CD4-positive, alpha-beta T cell treated with Interleukin-17A for 1 hour (primary cell): ENCODE measurements at places on chromosomes 5 and 9.

DNA sequence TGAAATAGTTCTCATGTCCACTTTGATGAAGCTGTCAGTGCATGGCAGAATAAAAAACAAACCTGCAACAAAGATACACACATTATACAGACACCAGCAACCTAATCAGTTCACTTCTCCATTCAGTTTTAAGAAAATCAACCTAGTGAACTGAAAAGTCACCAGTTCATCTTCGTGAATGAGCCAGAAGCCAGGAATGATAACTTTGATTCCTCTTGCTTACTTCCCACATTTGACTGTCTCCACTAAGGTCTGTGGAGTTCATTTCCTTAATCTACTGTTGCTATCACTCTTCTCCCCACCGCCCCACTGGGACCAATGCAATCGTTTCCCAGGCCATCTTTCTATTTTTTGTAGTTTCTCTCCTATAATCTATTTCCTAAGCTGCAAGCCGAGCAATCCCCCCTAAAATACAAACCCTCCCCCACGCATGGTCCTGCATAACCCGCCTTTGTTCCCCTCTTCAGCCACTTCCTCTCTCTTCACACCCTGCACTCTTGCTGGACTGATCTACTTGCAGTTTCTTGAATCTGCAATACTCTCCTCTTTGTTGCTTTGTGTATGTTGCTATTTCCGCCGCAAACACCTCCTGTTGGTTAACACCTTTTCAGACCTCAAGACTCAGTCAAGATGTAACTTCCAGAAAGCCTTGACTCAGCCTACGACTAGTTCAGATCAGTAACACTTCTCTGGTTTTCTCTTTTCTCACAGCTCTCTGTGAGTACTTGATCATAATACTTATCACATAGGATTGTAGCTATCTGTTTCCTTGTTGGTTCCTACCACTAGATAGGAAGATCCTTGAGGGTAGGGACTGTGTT lies 16.6 kb downstream of the STOM start:
- peak; percentile 83 for DNase-seq

DNA sequence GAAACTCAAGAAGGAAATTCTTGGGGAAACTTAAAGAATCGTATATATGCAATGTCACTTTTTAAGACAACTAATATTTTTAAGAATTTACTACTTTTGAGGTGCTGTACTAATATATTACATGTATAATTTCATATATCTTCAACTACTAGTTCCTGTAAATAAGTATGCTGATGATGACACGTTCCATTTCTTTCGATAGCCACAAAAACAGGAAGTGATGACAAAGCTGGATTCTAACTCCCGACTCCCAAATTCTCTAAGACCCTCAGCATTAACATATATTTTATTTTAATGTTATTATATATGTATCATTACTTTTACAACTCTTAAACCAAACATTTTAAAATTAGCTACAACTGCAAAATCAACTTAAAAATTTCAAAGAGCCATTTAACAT lies 74.8 kb downstream of the STK32A start:
- DNase-seq: no peak

GRCh38 chr5:144680711-144681110 lies 510.0 kb downstream of the KCTD16 start:
- no peak for DNase-seq

DNA sequence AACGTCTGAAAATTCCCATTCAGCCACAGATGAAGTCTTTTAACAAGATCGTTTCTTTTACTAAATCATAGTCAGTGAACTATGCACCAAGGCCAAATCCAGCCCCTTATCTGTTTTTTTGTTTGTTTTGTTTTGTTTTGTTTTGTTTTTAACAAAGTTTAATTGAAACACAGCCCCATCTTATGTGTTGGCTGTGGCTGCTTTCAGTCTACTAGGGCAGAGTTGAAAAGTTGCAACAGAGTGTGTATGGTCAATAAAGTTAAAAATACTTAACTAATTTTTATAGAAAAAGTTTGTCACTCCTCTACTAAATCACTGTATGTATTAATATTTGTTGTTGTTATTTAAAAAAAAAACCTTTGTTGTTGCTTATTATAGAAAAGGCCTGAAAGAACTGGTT lies 137.1 kb downstream of the CAAP1 start:
- DNase-seq: no peak

GRCh38 chr5:55533521-55534435 lies 986 bp downstream of the PLPP1 start:
- no peak for DNase-seq

- DNase-seq: no peak
Measured at GRCh38 chr5:123223921-123224320, 134.9 kb downstream of the PRDM6 start.

DNA sequence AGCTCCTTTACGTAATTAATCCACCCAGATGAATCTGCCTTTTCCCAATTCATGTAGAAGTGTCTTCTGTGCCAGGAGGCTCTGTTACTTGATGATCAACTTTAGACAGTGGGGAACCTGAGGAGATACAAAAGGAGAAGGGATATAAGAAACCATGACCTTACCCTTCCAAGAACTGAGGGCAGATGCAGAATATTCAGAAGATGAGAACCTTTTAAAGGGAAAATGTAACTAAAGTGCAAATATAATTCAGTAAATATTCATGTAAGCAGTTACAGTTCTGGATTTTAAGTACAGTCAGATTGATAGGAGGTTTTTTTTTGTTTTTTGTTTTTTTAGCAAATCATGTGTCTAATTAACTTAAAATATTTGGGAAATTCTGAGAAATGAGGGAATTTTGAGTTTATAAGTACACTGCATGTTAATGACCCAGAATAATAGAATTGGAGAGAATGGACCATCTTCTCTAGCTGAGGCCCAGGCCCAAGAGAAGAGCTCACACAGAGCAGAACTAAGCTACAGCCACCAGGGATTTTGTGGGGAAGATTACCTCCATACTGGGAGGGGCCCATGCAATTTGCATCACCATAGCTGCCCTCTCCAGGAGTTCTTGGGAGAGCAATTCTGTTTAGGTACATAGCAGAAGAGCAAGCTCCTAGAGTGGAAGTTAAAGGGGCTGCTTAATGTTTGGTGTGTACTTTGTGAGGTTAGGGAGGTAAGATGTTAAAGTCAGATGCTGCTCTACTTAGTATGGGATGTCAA lies 61.5 kb downstream of the SV2C start:
- no peak for DNase-seq

GRCh38 chr9:17846948-17847655 lies 268.2 kb downstream of the SH3GL2 start:
- DNase-seq: no peak

DNA sequence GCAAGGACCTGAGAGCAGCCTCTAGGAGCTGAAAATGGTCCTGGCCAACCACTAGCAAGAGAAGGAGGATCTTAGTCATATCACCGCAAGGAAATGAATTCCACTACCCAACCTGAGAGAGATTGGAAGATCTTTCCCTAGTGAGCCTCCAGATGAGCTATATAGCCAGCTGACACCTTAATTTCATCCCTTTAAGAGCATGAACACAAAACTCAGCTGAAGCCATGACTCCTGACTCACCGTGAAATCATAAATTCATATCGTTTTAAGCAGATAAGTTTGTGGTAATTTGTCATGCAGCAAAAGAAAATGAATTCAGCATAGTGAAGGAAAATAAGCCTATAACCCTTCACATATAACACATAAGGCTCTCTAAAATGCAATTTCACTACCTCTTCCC lies 23.5 kb downstream of the MAPKAP1 start:
- no peak for DNase-seq

DNA sequence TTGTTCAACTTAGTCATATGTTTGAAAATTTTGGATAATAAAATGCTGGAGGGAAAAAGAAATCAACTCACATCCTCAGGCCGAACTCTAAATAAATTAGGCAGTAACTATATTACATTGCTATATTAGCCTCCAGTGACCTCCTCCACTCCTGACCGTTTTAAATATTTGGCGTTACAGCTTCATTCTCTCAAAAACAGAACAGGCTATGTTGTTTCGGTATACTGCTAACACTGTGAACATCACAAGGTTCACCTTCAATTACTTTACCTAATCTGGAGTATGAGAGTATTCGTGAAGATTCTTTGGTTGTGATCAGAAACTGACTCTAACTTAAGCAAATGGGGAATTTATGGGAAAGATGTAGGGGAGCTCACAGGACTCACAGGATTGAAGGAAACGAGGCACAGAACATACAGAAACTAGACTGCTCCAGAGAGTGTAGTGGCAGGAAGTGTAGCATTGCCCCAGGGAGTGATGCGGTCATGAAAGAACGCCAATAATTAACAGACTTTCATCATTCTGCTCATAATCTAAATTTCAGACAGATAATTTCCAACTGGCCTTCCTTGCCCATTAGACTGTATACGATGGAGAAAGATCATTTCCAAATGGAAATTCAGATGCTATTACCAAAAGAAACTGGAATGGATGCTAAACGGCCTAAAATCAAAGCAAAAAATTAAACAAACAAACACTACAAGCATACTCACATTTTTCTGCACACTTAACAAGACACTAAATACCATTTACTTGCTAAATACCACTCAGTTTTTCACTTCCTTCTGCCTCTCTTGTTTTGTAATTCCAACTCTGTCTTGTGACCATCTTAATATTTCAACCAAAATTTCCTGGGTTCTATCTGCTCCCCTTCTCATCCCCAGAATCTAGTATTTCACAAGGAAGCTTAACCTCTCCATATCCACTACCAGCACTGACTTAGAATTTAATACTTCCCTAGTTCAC lies 110.1 kb upstream of the LPAR1 start:
- DNase-seq: no peak

GRCh38 chr5:54021431-54022164 lies 288.8 kb downstream of the ARL15 start:
- DNase-seq: no peak

- DNase-seq: no peak
Measured at GRCh38 chr5:42927730-42928129, 112.4 kb downstream of the ANXA2R start.

DNA sequence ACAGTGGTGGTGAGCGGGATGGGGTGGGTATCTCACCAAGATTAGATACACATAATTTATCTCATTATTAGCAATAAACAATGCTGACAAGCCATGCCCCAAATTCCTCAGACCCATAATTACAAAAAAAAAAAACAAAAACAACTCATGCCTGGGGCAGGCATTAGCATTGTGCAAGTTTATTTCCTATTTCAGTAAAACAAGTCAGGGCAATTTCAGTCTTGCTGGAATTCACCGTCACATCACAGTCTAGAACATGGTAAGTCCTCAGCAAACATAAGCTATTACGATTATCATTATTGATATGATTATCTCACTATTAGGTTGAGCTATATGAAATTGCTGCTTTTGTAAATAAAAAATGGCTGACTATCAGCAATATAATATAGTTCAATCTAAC lies 57.5 kb upstream of the GNAQ start:
- DNase-seq: no peak

- peak; percentile 22 for DNase-seq
Measured at GRCh38 chr9:2157277-2158110, 142.3 kb downstream of the SMARCA2 start.

DNA sequence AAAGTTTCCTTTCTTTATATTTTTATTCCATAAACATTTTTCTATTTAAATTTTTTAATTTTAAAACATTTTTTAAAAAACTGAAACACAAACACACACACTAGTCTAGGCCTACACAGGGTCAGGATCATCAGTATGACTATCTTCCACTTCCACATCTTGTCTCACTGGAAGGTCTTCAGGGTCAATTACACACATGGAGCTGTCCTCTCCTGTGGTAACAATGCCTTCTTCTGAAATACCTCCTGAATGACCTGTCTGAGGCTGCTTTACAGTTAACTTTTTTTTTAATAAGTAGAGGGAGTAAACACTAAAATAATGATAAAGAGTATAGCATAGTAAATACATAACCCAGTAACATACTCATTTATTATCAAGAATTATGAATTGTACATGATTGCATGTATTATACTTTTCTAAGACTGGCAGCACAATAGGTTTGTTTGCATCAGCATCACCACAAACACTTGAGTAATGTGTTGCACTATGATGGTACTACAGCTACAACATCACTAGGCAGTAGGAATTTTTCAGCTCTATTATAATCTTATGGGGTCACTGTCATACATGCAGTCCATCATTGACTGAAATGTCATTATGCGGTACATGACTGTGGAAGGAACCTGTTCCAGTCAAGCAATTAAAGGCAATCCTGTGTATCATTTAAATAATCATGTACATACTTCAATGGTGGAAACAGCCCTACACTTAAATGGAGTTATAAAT lies 17.4 kb upstream of the CEP120 start:
- DNase-seq: no peak

GRCh38 chr5:149586708-149587318 lies 5.5 kb downstream of the ARHGEF37 start:
- DNase-seq: no peak

DNA sequence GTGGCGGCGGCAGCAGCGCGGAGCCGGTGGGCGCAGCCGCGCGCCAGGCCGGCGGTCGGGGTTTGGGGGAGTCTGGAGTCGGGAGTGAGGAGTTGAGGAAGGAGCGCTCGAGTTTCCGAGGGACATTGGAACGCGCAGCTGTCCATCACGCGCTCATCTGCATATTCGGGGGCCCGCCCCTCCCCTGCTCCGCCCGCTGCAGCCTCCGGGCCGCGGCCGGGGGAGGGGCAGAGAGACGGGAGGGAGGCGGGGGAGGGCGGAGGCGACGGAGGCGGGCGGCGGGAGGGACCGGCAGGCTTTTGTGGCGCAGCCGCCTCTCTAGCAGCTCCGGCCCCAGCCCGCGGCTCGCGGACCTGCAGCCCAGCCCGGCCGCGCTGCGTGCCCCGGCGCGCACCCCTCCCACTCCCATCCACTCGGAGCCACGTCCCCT lies at the start of gene IRX2:
Gene IRX2, minus strand, starts transcription at position 86 of the 430 bp plus-strand sequence. CDS start 264 bp downstream, outside the sequence.
- DNase-seq: no peak

GRCh38 chr9:93255994-93256877 lies 72.3 kb downstream of the WNK2 start:
- DNase-seq: no peak

DNA sequence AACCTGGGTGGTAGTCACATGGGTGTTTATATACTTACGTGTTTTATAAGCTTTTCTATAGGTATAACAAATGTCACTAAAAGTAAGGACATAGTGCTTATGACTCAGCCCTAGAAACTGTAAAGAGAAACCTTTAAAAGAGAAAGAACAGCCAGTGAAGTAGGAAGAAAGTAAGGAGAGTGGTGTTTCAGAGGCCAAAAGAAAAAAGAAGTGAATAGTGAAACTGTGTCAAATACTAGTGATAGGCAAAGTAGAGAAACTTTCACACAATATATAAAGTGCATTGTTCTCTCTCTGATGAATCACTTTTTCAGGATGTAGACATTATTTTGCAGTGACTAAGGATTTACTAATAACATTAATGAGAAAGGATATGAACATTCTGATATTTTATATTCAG lies 74.2 kb upstream of the SUSD1 start:
- DNase-seq: no peak

GRCh38 chr9:133074111-133074651 lies 12.4 kb downstream of the CEL start:
- DNase-seq: no peak

- no peak for DNase-seq
Measured at GRCh38 chr9:35923927-35924763, 14.9 kb downstream of the SPAAR start.

GRCh38 chr5:60210810-60211209 lies 317.3 kb upstream of the PDE4D start:
- DNase-seq: no peak
